Daoy (cell line): ENCODE measurements at places on chromosomes 13 and 19. TPM values are rescaled to one million over a fixed set of nuclear protein-coding genes. Genes with fewer than 3 reads are reported as not detected.
A peak's percentile ranks its signal among the peaks of the same experiment; 100 is the strongest.

The TPTE2 gene
- not detected in 2 replicates for total RNA-seq

The GMIP gene
- 2.2 and 7.1 TPM in 2 replicates for total RNA-seq

DNA sequence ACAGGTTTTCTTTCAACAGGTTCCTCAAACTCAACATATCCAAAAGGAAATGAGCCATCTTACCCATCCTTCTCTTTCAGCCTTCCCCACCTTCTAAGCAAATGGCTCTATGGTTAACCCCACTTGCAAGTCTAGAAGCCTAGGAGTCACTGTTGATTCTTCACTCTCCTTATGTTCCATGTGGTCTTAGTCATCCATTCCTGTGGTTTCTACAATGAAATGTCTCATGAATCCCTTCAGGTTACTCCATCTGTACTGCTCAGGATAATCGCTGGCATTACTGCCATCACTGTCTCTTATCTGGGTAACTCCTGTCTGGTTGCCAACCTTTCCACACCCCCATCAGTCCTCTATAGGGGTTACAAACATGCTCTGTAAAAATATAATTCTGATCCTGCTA, 381.3 kb downstream of the ENOX1 start:
- peak; percentile 50 for DNase-seq

DNA sequence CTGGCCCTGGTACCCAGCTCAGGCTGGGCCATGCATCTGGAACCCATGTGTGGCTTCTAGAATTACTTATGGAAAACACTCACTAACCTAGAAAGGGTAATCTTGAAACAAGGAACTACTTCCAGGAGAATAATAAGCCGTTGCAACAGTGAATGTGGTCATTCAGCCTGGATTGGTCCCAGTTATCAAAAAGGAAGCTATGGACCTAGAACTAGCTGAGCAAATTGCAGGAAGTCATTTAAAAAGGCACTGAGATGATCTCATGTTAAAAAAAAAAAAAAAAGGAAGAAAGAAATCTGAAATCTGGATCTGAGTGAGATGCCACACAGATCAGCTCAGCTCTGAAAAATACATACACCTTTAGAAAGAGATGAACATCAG, 59.6 kb downstream of the DCT start:
- no peak for DNase-seq
